ENCODE measurements at places on chromosomes 13 and 19. TPM values are rescaled to one million over a fixed set of nuclear protein-coding genes. Genes with fewer than 3 reads are reported as not detected.

The ACP5 gene
- total RNA-seq, result 16.3 TPM

- DNase-seq, result no peak
These were observed 125.2 kb downstream of the FGF9 start for GRCh38 chr13:21796066-21796465.

- DNase-seq, result no peak
These were observed 1527.1 kb upstream of the PRR20A start for GRCh38 chr13:55613429-55614187.

GRCh38 chr13:64675255-64675892, 2554.8 kb downstream of the PCDH9 start:
- no peak for DNase-seq

All from OCI-LY7 (cell line).